ENCODE measurements at places on chromosomes 7 and 10.

- no peak for DNase-seq
These were observed 31.7 kb upstream of the OPALIN start for GRCh38 chr10:96390460-96390864.

- DNase-seq = no peak
These were observed 15.6 kb downstream of the CUBN start for GRCh38 chr10:17113889-17114540.

- no peak for DNase-seq
These were observed 97.1 kb upstream of the ARID5B start for GRCh38 chr10:61804414-61804813.

- no peak for DNase-seq
These were observed 424.6 kb upstream of the SORCS1 start for GRCh38 chr10:107589081-107589480.
